ENCODE measurements at places on chromosomes 12 and 14. TPM values are rescaled to one million over a fixed set of nuclear protein-coding genes. Genes with fewer than 3 reads are reported as not detected.

DNA sequence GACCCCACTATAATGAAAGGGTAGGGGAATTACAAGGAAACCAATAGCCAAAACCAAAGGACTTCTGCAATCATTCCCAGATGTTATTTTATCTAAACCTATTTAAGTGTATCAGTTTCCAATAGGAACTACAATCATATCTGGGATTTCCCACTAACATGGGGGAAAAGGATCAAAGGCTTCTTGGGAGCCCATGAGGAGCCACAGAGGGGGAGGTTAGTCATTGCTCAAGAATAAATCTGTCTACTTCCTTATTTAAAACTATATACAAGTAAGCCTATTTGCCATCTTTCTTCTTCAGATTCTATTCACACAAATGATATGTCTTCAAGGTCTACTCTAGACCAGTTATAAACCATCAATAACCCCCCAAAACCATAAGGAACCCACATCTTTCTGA is 33.1 kb downstream of the FGD6 start:
- H3K4me3 ChIP-seq = no peak overlapping the region
- DNase-seq = no peak
- H3K36me3 ChIP-seq = no peaks in the 10 kb centered on the region

- DNase-seq = no peak
- H3K27me3 ChIP-seq = no peaks in the 10 kb centered on the region
- peak overlapping the region; percentile 3 for H3K4me3 ChIP-seq
- H3K27ac ChIP-seq = peak overlapping the region; percentile 94
Observed at GRCh38 chr12:49669796-49670195, 37.4 kb downstream of the FMNL3 start.

DNA sequence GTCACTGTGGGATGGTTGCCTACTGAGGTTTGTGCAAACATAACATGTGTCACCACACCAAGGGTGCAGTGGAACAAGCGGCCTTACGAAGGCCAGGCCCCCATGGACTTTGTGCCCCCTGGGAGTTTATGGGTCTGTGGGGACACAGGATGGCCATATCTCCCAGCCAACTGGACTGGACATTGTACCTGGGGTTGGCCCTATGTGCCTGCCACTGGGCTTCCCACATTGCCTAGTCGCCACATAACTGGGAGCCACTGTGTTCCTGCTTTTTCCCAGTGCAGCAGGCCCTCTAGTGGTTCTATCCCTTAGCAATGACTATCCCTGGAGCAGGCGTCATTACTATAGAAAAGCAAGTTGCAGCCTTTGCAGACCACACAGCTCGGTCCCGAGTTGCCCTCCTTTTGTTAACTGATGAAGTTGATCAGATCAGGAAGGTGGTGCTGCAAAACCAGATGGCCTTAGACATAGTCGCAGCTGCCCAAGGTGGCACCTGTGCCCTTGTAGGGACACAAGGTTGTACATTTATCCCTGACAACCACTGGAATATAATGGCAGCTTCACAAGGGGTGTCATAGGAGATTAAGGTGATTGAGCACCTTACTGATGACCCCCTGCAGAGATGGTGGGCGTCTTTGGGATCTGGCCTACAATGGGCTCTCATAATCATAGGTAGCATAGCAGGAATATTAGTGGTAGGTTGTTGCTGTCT is 15.2 kb upstream of the RNASE12 start:
- H3K27ac ChIP-seq = no peak overlapping the region
- H3K4me1 ChIP-seq = no peaks in the 10 kb centered on the region
- DNase-seq = no peak
- no peaks in the 10 kb centered on the region for H3K36me3 ChIP-seq

GRCh38 chr12:46629331-46630229 is 196.2 kb downstream of the SLC38A4 start:
- H3K4me3 ChIP-seq = no peak overlapping the region
- no peak overlapping the region for H3K27ac ChIP-seq
- no peaks in the 10 kb centered on the region for H3K4me1 ChIP-seq
- H3K36me3 ChIP-seq = peaks cover 2% of the 10 kb centered on the region
- H3K27me3 ChIP-seq = no peaks in the 10 kb centered on the region

The TAS2R7 gene
- not detected for total RNA-seq

Data from activated naive CD8-positive, alpha-beta T cell treated with anti-CD3 and anti-CD28 coated beads for 36 hours (primary cell).